ENCODE measurements at places on chromosomes 5 and 9.

DNA sequence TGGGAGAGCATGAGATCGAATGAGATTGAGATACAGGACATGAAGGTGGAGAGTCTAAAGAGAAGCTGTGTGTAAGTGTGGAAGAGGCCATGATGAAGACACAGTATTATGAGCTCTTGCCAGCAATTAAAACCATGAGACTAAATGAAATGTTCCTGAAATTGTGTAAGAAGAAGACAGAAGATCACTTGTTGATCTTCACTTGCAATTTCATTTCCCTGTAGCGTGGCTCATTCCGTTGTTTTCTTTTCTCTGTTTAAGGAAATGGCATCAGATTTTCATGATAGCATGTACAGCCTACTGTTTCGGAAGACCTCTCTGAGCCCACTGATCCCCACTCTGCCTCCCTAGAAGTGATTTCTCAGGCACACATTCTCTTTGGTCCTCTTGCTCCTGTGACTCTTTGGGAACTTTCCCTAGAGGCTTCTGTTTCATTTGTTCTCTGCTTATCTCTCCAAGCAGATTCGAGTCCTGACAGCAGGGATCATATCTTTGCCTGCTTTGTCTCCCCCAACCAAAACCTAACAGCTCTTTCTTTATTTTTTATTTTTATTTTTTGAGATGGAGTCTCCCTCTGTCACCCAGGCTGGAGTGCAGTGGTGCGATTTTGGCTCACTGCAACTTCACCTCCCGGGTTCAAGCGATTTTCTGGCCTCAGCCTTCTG, 16.8 kb downstream of the PIP5K1B start:
- DNase-seq, result no peak

- no peak for DNase-seq
Measured at GRCh38 chr5:55582256-55582655, 47.5 kb upstream of the PLPP1 start.

DNA sequence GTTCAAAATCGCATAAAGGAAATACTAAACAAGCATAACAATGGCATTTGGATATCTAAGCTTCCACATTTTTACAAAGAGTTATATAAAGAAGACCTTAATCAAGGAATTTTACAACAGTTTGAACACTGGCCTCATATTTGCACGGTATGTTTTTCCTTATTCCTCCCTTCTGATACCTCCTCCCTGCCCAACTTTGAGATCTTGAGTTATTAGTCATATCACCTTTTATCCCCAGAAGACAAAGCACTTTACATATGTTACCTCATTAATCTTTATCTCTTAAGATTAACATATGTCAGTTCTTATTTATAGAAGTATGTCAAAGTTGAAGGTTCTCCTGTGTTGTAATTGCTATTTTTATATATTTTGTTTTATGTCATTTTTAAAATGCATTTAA, 29.8 kb downstream of the TDRD7 start:
- no peak for DNase-seq

- no peak for DNase-seq
Measured at GRCh38 chr9:124749781-124750180, 21.3 kb downstream of the NR6A1 start.

DNA sequence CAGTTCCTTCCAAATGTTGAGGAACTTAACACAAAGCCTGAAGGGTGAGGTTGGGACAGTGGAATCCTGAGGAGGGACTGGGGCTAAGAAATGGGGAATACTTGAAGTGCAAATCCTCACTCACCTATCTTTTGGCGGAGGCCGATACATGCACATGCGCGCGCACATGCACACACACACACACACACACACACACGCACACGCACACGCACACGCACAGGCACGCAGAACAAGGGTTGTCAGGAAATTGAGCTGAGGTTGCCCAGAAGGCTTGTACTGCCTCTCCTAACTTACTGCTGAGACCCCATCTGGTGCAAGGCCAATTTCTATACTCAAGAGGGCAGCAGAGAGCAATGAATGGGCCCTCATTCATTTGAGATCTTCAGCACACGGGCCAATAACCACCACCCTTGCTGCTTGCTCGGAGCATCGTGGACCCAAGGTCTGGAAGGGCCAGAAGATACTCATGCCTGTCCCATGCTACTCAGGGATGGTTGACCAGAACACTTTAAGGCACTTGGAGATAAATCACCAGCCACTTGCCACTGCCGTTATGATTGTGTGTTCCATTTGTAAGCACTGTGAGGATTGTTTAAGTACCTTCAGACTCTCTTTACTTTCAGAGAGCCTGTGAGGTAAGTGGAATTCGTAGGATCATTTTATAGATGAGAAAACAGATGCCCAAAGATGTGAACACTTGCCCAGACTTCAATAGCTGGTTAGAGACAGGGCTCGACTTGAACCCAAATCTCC, 21.5 kb downstream of the BTF3 start:
- peak; percentile 47 for DNase-seq

DNA sequence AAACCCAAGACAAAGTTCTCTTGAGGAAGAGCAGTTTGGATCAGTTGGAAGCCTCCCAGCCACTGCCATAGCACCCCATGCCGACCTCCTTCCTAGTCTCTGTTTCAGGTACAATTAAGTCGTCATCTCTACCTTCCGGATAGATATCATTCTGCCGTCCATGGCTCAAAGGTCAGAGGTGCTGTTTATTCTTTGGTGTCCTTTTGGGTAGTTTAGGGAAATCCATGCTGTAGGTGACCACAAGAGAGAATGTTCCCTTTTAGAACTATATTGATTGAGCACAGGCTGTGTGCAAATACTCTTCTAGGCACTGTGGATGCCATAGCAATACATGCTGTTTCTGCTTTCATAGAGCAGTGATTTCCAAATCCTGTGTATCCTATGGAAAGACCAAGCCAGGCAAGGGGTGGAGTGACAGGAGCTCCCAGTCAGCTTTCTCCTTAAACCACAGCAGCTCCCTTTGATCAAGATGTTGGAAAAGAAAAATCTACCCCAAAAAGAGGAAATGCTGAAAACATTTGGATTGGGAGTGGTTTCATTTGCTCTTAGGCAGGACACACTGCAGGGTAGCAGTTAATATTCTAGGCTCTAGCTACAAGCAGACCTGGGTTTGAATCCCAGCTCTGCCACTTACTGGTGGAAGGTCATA, 127.9 kb downstream of the PALM2AKAP2 start:
- no peak for DNase-seq

DNA sequence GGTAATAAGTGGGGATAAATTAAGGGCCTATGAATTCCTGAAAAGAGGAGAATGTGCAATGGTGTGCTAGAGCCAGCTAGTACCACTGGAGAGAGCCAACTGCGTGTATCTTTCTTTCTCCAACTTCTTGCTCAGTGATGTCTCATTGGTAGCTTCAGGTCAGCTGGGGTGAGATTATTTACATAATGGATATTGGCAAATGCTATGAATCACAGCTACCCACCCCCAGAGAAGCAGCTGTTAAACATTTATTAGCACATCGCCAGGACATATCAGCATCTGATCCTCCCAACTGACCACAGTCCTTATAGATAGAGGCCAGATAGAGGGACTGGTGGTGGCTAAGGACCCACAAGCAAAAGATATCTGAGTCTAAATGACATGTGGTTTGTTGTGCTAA, 421.3 kb downstream of the ACTL7B start:
- no peak for DNase-seq

- DNase-seq, result no peak
Measured at GRCh38 chr9:15743512-15743911, 190.7 kb downstream of the CCDC171 start.

DNA sequence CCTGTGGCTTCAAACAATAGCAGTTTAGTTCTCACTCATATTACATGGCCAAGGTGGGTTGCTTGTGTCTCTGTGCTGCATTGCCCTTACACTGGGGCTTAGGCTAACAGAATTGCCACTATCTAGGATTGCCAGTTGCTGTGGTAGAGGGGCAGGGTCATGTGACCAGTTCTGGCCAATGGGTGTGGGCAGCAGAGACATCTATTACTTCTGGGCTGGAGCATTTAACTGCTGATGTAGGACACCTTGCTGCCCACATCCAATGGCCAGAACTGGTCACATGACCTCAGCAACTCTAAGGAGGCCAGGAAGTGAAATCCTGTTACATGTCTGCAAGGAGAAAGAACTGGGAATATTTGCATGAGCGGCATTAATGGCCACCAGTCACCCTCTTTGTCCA, 199.3 kb downstream of the C9orf152 start:
- DNase-seq, result no peak

DNA sequence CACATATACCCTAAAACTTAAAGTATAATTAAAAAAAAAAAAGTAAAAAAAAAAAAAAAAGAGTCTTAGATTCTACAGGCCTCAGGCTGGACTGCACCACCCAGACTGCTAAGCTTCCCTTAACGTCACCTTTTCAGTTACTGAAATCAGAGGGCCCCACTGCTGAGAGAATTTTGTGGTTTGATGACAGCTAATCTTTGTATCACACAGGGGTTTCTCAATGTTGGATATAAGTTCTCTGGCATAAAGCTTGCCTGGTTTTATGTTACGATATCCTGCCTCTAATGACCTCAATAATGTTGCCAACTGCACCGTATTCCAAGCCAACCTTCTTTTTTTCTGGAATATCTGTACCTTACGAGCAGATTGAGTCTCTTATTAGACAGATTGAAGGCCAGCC, 43.1 kb upstream of the C6 start:
- no peak for DNase-seq

All from NCI-H187 (cell line).